ENCODE measurements at places on chromosomes 12 and 14.

DNA sequence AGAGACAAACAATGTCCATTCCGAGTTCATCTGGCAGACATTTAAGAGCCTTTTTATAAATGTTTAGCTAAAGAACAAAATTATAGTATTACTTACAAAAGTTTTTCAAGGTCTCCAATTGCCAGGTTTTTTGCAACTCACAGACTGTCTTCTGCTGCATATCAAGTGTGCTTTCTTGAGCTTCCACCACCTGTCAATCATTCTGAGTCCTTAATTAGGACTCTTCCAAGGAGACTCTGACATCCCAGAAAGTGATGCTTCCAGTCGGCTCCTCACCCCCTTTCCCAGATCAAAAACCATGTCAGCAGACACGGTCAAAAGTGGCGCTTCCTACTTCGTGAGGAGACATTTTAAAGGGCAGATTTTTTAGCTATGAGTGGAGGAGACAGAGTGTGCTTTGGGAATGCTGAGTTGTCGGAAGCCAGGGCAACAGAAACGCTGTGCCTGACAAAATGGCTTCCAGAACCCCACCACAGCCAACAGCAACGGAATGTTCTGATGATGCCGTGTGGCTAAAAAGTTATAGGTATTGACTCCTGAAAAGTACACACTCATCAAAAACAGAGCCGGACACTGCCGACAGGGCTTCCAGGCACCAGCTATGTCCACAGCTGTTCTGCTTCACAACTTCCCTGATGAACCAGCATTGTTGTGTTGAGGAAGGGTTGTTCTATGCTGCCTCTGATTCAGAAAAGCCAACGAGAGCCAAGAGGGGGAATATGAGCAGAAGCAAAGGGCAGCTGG lies 116.1 kb upstream of the SLC35F4 start:
- no peak for DNase-seq

- no peak for DNase-seq
Measured at GRCh38 chr12:6960593-6961277, 9.6 kb downstream of the PTPN6 start.

DNA sequence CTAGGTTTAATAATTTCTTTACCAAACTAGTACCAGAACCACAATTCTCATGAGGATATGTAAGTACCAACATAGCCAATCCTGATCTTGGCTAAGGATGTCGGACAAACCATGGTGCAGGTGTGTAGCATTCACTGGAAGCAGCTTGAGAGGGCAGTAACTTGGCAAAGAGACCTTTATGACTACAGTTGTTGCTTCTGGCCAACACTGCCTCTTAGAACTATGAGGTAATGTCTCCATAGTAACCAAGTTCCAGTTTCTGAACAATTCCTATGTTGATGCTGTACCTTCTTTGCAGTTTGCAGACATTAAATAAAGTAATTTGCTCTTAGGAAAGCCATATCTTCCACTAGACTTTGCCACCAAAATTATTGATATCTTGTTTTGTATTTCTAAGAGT lies at the start of gene LMNTD1:
LMNTD1 (minus strand) TSS at position 186 of the 400 bp plus-strand sequence. CDS start 324 bp downstream, outside the sequence.
- DNase-seq, result no peak

GRCh38 chr14:70802379-70802778 lies 6.9 kb downstream of the MAP3K9 start:
- DNase-seq, result no peak

- no peak for DNase-seq
Measured at GRCh38 chr14:99654235-99654985, 9.5 kb downstream of the HHIPL1 start.

GRCh38 chr12:1634590-1635191 lies 5.7 kb downstream of the WNT5B start:
- DNase-seq, result peak; percentile 74

DNA sequence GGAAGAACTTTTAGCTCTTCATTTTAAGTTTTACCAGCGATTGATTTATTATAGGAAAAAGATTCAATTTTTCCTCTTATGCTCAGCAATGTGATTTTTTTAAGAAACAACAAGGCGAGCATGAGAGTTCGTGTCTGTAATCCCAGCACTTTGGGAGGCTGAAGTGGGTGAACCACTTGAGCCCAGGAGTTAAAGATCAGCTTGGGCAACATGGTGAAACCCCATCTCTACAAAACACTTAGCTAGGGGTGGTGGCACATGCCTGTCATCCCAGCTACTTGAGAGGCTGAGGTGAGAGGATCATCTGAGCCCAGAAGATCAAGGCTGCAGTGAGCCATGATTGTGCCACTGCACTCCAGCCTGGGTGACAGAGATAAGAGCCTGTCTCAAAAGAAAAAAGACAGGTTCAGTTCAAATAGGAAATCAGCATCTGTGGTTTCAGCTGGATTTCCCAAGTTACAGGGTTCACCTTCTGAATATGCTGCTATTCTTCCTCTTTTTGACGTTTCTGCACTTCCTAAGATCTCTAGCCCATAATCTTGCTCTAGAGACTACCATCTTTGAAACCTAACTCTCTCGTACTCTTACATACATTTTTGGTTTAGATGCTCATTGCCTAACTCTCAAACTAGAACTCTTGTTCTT lies 274.7 kb downstream of the SEC23A start:
- no peak for DNase-seq

DNA sequence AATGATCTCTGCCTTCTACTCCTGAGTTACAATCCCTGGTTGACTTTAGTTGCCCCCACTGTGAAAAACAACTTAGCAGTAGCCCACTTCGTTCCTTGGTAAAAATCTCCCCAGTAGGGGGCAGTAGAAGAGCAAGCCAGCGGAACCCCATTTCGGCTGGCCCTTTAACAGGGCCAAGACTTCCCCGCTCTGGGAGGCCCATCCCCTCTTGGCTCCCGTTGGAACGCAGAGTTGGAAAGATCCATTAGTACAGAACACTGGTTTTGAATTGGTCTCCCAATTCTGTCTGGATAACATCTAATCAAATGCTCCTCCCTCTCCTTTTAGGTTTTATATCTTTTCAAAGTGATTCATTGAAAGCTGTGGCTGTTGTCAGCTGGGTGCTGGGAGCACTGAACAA lies 1133.3 kb downstream of the BCL11B start:
- peak; percentile 81 for DNase-seq

DNA sequence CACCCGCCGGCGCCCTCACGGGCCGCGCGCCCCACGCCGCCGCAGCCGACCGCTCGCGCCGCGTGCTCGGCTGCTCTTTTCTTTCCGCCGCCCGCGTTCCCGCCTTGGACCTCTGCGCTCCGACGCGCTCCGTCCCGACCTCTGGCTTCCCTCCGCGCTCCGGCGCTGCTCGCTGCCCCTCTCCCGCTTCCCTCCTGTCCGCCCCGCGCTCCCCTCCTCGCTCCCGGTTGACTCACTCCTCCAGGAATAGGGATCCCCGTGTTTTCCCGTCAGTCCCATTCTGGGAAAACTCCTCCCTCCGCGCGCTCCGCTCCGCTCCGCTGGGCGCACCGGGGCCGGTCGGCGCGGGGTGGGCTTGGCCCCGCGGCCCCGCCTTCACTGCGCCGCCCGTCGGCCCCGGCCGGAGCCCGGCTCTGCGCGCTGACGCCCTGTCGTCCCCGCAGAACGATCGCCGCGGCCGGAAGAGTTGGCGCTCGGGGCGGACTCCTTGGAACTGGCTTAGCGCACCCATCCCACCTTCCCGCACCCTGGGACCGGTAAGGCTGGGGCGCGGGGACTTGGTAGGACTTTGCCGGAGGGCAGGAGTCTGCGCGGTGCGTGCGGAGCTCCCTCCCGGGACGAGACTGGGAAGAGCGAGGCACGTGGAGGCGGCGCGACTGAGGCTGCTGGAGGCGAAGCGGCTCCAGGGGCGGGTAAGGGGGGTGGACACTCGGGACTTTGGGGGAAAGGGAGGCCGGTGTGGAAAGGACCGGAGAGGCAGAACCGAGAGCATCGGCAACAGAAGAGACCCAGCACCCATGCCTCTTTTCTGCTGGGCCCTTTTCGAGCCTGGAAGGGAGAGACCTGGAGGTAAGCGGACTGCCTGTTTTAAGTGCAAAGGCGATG lies 550 bp downstream of the TEAD4 start:
- DNase-seq, result peak; percentile 62

DNA sequence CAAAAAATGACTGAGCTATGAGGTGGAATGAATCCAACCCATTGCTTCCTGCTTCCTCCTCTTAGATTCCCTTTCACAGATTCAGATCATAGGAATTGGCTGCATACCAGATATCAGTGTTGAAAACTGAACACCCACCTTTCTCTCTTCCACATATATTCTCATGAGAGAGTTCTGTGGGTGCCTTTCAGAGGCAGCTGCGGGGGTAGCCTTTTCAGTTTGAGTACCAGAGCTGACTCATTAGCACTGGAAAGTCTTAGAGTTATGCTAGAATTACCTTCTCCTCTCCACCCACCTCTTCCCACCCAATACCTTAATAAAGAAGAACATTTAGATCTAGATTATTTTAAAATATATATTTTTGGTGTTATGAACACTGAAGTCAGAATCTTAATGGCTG lies 495.4 kb upstream of the SEL1L start:
- no peak for DNase-seq

GRCh38 chr12:131509701-131510100 lies 201.2 kb upstream of the SFSWAP start:
- no peak for DNase-seq

DNA sequence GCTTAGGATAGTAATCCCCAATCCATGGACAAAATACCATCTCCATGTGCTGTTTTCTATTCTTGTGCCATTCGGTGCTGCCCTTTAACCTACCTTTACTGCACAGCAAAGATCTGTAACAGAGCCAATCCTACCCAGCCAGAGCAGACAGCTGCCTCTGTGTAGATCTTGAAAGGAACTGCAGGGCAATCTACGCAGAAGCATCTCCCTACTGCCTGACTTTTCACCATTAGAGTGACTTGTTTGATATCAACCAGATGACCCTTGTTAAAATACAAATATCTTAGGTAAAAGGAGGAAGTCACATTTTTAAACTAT lies 33.9 kb upstream of the PPM1A start:
- no peak for DNase-seq

DNA sequence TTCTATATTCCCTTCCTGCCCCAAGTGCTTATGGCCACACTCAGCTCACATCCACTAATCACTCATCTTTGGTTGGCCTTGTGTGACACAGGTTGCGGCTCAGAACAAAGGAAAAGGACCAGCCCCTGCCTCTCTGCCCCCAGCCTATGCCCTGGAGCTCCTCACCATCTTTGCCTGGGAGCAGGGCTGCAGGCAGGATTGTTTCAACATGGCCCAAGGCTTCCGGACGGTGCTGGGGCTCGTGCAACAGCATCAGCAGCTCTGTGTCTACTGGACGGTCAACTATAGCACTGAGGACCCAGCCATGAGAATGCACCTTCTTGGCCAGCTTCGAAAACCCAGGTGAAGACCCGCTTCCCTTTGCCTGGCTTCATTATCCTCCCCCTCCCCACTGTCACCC lies 15.8 kb upstream of the OAS2 start:
- no peak for DNase-seq

- no peak for DNase-seq
Measured at GRCh38 chr12:104220931-104221330, 5.4 kb downstream of the TXNRD1 start.

- no peak for DNase-seq
Measured at GRCh38 chr12:104496336-104496735, 39.6 kb downstream of the CHST11 start.

GRCh38 chr12:113425960-113426453 lies 3.8 kb downstream of the SDSL start:
- DNase-seq, result no peak

DNA sequence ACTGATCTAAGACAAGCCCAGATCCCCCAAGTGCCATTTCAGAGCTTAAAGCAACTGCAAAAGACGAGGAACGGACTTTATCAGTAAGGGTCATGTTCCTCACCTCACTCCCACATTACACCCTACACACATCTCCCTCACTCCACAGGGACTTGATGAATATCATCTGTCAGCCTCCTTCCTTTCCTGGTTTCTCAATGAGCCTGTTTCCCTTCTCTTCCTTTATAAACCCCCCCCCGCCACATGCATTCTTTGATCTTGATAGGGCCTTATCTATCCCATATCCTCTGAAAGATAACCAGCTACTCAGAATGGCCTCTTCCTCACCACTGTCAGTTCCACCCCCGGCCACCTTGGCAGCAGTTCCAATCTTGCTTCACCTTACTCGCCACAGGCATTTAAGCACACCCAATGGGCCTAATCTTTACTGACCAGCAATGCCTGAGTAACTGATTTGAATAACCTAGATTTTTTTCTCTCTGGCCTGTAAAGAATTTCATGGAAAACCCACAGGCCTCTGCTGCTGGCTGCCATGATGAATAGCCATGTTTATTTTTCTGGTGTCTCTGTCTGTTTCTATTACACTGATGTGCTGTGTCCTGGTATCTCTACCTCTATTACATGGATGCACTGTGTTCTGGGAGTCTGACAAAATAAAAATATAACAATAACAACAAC lies 138.7 kb downstream of the PHLDA1 start:
- DNase-seq, result no peak
